NCI-H1417 treated with DMSO at 0.1 percent for 48 hours (cell line): ENCODE measurements at places on chromosomes 1 and 21.

DNA sequence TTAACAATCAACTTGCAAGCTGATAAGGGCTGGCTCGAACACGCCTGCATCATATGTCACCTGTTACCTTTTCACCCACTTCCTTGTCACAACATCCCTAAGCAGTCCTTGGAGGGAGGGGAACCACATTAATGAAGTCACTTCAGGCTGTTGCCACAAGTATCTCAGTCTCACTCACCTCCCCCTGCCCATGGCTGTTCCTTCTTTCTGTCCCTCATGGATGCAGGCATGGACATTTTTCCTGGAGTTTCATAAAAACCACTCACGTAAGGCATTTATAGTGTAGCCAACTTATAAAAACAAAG is 76.8 kb upstream of the ANGPTL1 start:
- DNase-seq: no peak

DNA sequence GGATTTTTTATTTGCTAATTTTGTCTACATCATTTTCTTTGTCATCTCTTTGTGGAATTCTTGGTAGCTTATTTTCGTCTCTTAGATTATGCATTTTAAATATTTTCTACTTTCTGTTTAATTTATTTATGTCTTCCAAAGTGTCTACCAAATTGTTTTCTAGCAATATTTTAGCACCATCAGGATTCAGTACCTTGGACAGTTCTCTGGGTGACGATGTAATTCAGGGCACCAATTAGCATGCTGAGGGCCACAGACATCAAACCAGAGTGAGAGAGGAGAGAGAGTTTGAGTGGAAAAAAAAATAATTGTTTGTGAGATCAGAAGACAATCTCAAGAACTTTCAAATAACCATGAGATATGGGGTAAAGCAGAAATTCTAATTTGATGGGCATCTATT is 169.8 kb upstream of the CXADR start:
- DNase-seq: no peak

DNA sequence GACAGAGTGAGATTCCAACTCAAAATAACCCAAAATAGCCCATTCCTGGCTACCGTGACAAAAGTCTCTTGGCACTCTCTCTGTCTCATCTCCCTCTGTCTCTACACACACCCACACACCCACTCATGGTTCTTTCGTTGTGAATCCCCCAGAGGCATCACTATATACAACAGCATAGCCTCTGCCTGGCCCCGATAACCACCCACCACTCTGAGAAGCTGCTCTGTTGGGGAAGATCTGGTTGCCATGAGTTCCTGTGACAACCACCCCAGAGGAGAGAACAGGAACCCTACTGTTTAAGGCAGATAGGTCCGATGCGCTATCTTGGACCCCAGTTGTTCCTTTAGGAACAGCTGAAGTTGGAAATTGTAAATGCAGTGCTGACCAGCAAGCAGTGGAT is 70.4 kb upstream of the LYST start:
- DNase-seq: no peak

GRCh38 chr1:50080904-50081586 is 27.7 kb upstream of the ELAVL4 start:
- DNase-seq: no peak

GRCh38 chr1:203406446-203407045 is 55.6 kb upstream of the FMOD start:
- DNase-seq: no peak
